Neural crest cell (in vitro differentiated cells): ENCODE measurements at places on chromosomes 1 and 21. TPM values are rescaled to one million over a fixed set of nuclear protein-coding genes. Genes with fewer than 3 reads are reported as not detected.

DNA sequence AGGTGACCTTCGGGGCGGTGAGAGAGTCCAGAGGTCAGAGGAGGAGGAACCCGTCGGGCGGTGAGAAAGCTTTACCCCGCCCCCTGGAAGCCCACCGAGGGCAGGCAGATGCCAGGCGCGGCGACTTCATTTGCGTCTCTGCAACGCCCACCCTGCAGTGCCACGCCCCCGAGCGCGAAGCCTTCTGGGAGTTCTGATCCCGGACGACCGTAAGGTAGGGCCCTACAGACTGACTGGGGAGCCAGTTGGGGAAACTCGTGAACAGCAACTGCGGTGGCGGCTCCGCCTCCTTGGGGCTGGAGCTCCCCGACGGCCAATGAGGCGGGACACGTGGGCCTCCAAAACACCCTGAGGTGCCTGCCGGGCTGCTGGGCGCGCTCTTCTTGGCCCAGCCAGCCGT is 46.0 kb upstream of the EDARADD start:
- no peaks in the 10 kb centered on the region for H3K36me3 ChIP-seq
- H3K27me3 ChIP-seq: no peaks in the 10 kb centered on the region
- no peak for DNase-seq
- H3K4me3 ChIP-seq: no peak overlapping the region

Gene AIRE
- total RNA-seq: not detected in 2 replicates

DNA sequence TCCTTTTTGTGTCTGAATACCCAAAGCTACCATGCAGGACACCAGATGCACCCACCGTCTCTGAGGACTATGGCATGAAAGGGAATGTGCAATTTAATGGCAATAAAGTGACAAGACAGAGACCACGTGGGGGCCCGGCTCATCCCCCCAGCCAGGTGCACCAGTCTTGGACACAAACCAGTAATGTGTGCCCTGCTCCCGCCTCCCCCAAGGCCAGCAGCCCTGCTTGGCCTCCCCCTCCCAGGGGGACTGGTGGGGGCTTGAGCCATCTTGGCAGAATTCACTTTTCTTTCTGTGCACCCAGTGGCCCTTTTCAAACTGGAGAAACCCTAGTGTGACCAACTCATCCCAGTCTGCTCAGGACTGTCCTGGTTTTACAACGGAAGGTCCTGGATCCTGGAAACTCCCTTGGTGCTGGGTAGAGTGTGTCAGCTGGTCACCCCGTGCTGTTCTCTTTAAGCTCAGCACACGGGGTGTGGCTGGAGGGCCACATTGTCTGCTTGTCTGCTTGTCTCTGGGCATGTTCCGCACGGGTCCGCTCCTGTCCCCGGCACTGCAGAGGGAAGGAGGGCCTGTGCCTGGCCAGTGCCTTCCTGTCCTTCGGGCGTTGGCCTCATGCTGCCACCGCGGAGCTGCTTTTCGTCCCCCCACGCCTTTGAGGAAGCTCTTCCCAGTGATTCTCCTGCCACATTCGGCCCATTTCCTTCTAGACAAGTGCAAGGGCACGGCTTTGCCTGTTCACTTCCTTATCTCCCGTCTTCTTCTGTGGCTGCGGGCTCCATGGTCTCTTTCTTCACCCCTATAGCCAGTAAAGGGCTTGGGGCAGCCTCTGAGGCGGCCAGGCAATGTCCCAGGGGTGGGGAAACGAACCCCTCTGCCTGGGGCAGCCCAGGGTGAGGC is 45.8 kb upstream of the TTC34 start:
- no peaks in the 10 kb centered on the region for H3K27me3 ChIP-seq
- H3K4me3 ChIP-seq: no peak overlapping the region
- no peak overlapping the region for H3K27ac ChIP-seq
- no peak for DNase-seq

Gene NTRK1
- total RNA-seq: 0.21 and 0.27 TPM in 2 replicates

- no peaks in the 10 kb centered on the region for H3K27me3 ChIP-seq
- peaks cover 48% of the 10 kb centered on the region for H3K36me3 ChIP-seq
- no peak for DNase-seq
Measured at GRCh38 chr21:38818325-38818723, 12.6 kb downstream of the ETS2 start.
